ENCODE measurements at places on chromosomes 3 and 15.

- no peak for DNase-seq
Measured at GRCh38 chr3:45106874-45107273, 39.3 kb downstream of the CDCP1 start.

- DNase-seq = no peak
Measured at GRCh38 chr3:81483046-81483445, 278.4 kb downstream of the GBE1 start.

DNA sequence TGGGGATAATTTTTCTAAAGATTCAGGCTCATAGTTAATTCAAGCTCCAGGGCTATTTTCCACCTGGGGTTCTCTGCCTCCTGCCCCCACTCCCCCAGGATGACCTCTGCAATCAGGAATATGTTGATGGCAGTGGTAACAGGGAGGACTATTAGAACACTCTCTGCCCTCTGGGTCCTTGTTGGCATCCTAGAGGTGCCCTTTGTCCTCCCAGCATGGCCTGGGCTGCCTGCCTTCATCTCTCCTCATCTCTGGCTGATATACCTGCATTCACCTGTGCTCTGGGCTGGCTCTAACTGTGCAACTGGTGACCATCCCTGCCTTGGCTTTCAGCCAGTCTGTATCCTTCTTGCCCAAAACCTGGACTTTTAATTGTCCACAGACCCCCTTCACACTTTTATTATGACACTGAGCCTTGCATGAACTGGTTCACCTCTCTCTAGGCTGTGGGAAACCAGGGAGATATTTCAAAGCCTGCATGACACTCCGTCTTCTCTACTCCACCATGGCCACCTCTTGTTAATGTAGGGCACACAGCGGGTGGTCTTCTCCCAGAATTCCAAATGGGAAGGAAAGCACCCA, 199.8 kb downstream of the THSD4 start:
- no peak for DNase-seq

GRCh38 chr3:65732051-65732935, 306.4 kb downstream of the MAGI1 start:
- peak; percentile 15 for DNase-seq

GRCh38 chr3:172261054-172261453, 187.2 kb downstream of the GHSR start:
- no peak for DNase-seq

DNA sequence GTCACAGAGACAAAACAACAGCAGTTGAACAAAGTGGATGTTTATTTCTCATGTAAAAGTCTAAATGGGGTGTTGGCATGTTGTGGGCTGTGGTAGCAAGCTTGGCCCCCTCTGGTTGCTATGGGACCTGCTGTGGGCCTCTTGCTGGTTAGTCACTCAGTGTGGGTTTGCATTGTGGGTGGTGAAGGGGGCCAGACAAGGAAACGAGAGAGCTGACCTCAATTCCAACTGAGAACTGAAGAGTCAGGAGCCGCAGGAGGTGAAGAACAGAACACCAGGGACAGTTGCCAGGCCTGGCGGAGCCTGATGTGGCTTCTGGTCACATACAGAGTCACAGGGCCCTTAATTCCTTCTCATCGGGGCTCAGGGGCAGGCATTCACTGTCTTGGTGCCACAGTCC, 1.9 kb upstream of the ADPGK start:
- no peak for DNase-seq

DNA sequence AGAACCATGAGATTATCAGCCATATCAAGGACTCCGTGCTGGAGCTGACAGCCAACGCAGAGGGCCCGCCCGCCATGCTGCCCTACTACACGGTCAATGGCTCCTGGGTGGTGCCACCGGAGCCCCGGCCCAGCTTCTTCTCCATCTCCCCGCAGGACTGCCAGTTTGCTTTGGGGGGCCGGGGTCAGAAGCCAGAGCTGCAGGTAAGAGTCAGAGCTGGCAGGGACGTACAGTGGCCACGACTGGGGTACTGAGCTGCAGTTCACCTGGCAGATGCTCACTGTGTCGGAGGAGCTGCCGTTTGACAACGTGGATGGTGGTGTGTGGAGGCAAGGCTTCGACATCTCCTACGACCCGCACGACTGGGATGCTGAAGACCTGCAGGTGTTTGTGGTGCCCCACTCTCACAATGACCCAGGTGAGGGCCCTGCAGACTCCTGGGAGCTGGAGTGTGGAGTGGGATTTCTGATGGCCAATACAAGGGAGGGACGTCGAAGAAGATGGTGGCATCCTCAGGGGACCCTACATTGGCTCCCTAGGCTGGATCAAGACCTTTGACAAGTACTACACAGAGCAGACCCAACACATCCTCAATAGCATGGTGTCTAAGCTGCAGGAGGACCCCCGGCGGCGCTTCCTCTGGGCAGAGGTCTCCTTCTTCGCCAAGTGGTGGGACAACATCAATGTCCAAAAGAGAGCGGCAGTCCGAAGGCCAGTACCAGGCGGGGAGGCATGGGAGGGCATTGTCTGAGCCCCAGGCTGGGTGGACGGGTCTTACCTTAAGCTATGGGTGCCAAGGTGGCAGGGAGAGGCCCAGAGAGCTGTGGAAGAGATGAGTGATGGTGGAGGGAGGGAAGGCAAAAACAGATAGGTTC, 2.4 kb downstream of the MAN2A2 start:
- DNase-seq = no peak

DNA sequence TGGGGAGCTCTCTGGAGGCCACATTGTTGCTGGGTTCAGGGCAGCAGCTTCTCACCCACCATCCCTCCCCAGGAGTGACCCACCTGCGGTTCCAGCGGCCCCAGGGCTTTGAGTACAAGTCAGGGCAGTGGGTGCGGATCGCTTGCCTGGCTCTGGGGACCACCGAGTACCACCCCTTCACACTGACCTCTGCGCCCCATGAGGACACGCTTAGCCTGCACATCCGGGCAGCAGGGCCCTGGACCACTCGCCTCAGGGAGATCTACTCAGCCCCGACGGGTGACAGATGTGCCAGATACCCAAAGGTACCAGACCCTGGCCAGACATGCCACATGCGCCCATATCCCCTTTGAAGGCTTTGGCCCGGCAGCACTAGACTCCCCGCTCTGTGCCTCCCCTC, 26.1 kb downstream of the SHF start:
- no peak for DNase-seq

DNA sequence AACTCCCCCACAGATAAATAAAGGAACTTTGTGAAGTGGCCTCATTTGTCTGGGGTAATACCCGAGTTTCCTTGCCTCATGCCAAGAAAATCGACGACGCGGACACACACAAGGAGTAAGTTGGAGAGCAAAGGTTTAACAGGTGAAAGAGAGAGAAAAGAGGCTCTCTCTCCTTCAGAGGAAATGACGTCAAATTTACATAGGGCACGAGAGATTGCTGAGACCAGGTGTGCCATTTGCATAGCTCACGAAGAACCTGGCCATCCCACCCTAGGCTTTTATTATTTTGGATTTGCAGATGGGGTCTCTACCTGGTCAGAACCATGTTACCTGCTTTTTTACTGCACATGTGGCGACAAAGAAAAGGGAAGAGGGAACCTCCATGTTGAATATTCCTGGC, 49.3 kb upstream of the IGF2BP2 start:
- no peak for DNase-seq

DNA sequence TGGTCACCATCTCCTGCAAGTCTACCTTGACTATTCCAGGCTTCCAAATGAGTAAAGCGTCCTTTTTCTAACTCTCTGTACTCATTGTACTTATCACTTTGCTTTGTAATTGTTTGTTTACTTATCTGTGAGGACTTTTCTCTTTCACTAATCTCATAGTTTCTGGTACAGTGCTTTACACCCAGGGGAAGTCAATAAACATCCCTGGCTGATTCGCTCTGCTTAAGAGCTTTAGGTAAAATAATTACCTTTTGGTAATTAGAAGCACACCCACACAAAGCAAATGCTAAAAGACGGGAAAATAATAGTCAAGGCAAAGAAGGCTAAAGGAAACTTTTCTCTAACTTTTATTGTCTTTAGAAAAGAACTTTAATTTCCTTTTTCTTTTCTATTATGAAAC, 466.9 kb upstream of the ROBO1 start:
- DNase-seq = no peak

GRCh38 chr3:71579326-71579934, 4.1 kb downstream of the FOXP1 start:
- no peak for DNase-seq

DNA sequence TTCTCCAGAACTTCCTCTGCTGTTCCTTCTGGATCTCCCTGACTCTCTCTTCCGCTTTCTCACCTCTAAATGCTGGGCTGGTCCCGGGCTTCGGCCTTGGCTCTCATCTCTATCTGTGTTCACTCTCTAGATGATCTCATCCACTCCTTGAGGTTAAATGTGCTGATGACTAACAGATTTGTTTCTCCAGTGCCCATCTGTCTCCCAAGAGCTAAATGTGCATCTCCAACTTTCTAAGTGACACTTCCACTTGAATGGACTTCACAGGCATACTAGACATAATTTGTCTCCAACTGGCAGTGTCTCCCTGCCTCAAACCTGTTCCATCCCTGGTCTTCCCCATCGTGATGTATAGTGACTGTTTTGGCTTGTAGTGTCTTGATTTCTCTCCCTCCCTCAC, 95.3 kb downstream of the ITPR1 start:
- DNase-seq = no peak

- DNase-seq = no peak
Measured at GRCh38 chr3:123294296-123294938, 92.7 kb downstream of the SEC22A start.

DNA sequence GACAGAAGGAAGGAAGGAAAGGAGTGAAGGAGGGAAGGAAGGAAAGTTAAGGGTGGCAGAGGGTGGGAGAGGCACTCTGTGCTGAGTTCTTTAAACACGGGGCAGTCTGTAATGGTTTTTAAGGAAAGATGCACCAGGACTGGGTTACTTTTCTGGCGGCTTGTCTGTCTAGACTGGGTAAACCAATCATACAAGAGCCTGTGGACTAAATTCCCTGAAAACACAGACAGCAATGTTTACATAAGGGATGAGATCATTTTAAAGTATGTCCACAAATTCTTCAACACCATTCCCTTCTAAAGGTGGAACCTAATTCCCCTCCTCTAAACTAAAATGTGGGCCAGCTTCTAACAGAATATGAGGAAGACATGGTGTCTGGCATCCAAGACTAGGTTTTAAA, 235.5 kb upstream of the IGF1R start:
- no peak for DNase-seq

DNA sequence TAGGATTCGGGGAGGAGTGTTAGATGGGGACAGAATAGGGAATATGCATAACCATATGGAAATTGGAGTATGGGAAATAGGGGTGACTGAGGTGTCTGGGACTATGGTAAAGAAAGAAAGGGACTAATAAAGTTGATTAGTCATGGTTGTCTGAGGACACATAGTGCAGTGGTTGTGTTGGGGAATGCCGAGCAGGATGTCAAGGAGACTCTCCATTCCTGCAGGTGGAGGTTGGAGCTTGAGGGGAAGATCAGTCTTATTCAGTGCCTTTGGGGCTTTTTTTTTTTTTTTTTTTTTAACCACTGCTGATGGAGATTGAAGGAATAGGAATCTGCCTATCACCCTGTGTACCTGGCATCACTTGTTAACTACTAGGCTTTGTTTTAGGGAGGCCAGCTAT, 10.8 kb downstream of the NMD3 start:
- no peak for DNase-seq

Data from GM06990 (cell line).